CD8-positive, alpha-beta memory T cell (primary cell): ENCODE measurements at places on chromosomes 3 and 15.

DNA sequence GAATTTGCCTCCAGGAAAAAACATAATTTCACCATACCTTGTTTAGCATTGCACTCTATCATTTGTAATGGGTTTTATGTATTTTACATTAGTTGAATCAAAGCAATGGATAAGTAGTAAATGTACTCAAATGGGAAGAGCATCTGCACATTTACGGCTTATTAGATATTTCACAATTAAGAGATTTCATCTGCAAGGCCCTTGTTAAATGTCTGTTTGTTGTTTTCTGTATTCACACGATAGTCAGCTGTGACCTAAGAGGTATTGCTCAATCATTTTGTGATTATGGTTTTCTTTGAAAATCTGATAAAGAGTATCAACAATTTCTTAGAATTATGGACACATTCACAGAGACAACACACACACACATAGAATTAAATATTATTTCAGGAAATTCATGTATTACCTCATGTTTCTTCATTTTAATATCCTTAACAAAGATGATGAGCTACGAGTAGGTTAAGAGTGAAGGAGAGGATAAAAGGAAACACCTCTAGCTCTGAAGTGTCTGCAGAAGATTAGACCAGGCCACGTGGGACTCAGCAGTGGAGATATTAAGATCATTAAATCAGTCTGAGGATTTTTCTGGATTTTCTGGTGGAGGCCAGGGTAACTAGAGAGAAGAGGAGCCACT, 121.9 kb upstream of the POU1F1 start:
- no peak for DNase-seq

GRCh38 chr3:135975053-135975452, 9.5 kb downstream of the PPP2R3A start:
- no peak for DNase-seq

DNA sequence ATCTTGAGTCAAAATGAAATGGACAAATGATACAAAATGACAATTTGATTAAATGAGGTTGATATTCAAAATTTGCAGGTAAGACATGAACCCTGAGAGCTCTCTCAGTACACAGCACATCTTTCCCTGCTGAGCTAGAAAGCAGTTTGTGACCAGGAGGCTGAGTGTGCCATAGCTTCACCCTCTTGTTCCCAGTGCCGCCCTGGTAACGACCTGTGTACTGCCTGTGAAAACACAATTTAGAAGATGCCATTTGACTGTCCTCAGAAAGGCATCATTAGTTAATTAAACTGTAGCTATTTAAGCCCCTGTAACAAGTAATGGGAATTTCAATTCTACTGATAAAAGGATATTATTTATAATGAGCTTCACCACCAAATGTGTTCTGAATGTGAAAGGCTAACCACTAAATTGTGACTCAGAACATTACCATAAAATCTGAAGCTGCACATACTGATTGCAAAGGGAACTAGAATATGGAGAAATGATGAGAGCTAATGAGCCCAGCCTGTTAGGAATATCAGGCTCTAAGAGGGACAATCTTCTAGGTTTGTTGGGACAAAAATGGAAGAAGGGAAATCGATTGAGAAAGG, 212.9 kb upstream of the ARPP21 start:
- DNase-seq, result no peak

GRCh38 chr15:101062471-101063171, 143.5 kb downstream of the LRRK1 start:
- DNase-seq, result no peak

DNA sequence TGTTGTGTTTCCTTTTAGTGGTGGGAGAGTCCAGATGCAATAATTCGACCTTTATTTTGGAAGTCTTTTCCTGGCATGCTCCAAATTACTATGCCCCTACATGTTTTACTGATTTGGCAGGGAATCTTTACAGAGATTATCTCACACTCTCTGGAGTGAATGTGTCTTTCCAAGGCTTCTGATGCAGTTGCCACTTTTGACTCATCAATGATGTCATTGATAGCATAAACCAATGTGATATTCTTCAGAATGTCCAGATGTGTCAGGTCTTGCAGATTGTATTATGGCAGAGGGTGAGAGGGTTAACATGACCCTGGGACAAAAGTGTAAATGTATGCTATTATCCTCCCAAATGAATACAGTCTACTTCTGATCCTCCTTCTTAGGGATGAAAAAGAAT, 9.7 kb downstream of the RTP4 start:
- DNase-seq, result no peak

GRCh38 chr15:58980351-58980939, 7.0 kb upstream of the RNF111 start:
- DNase-seq, result peak; percentile 31

- no peak for DNase-seq
Measured at GRCh38 chr15:58565619-58566018, 133.8 kb downstream of the LIPC start.

GRCh38 chr15:69138963-69139362, 21.5 kb upstream of the GLCE start:
- no peak for DNase-seq

DNA sequence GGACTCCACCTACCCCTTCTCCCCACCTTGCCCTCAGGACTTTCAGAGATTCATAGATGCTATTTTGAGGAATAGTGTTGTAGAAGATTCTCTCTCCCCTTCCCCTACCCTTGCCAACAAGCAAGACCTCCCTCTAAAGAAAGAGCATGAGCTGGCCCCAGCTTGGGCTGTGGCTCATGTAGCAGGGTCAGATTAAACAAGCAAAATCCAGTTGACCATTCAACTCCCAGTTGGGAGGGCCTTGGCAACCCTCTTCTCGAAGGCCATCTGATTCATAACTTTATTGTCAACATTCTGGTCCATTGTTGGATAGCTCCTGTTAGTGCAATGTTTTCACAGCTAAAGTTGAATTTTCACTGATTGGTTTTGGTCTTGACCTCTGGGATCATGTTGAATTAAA, 41.1 kb downstream of the TNFAIP8L3 start:
- DNase-seq, result no peak

- DNase-seq, result no peak
Measured at GRCh38 chr3:64345371-64345770, 120.1 kb upstream of the PRICKLE2 start.

- no peak for DNase-seq
Measured at GRCh38 chr3:13057282-13058040, 15.8 kb downstream of the IQSEC1 start.

- DNase-seq, result no peak
Measured at GRCh38 chr3:135868801-135869200, 96.7 kb upstream of the PPP2R3A start.

- no peak for DNase-seq
Measured at GRCh38 chr15:61050844-61051568, 178.1 kb downstream of the RORA start.

GRCh38 chr3:140664111-140664510, 13.8 kb upstream of the TRIM42 start:
- DNase-seq, result no peak
